Hematopoietic multipotent progenitor cell treated with erythropoietin and hydrocortisone succinate and interleukin-3 and kit ligand, for 17 days (in vitro differentiated cells): ENCODE measurements at places on chromosomes 3 and 15.

DNA sequence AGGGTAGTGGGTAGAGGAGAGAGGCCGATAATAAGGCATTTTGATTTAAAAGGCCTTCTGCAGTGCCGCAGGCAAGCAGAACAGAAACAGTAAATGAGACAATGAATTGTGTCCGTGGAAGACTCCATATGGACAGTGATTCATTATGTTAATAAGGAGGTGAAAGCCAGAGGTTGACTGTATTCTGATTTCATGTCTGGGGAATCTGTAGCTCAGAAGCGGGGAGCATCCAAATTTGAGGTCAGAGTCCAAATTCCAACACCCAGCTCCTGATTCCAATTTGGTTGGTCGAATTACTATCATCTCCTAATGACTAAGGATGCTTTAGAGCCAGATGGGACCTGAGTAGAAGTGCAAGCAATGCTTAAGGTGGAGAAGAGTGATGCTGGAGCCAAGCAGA is 1.0 kb upstream of the TBC1D21 start:
- DNase-seq, result no peak

DNA sequence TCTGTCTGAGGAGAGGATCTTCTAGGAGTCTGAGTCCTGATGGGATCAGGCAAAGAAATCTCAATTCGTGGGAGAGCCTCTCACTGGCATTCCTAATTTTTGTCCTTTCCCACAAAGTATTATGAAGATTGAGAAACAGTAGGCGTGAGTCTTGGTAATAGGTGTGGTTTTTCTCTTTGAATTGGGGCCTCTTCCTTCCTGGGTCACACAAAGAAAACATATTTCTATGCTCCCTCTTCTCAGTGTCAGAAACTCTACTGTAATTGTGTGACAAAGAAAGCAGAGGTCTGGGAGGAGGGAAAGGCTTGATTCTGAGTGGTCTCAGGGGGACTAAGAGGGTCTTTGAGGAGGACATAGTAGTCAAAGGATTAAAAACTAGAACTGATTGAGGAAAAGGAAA is 6.0 kb downstream of the GABRR3 start:
- no peak for DNase-seq

- DNase-seq, result no peak
Measured at GRCh38 chr3:5073374-5074085, 48.6 kb upstream of the ARL8B start.

GRCh38 chr15:73809728-73810501 is 56.8 kb upstream of the INSYN1 start:
- no peak for DNase-seq

DNA sequence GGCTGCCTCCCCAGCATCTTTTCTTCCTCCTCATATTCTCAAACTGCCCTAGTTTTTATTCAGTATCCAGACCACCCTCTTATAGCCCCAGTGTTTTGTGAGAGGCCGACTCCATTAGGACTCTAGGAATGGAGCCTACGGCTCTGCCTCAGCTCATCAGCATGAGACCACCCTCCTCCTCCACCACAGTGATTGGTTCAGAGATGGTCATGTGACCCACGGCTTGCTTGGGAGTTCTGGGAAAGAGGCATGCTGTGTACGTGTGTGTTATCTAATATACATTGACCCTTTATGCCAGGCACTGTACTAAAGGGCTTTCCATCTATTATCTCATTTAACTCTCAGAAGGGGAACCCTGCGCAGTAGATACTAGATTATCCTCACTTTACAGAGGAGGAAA is 17.8 kb upstream of the CMTM7 start:
- DNase-seq, result no peak
